ENCODE measurements at places on chromosomes 13 and 19.

DNA sequence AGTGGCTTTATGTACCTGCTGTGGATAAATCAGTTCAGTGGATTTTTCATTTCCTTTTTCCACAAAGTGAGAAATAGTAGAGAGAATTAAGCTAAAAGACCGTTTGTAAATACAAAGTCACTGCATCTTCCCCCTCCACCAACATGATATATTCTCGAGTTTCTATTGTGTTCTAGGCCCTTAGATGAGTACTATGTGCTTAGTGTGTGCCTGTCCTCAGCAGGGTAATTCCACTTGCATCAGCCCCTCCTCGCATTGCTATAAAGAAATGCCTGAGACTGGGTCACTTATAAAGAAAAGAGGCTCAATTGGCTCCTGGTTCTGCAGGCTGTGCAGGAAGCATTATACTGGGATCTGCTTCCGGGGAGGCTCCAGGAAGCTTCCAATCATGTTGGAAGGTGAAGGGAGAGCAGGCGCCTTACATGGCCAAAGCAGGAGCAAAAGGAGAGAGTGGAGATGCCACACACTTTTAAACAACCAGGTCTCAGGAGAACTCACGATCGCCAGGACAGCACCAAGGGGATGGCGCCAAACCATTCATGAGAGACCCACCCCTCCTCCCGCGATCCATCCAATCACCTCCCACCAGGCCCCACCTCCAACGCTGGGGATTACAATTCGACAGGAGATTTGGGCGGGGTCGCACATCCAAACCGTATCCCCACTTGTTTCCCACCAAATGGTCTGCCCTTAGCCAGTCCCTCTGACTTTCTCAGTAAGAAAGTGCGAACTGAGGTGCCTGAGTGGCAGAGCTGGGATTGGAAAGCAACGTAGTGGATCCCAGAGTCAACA lies 102.3 kb upstream of the ABCC4 start:
- no peak for DNase-seq

GRCh38 chr19:8577247-8577646 lies at the start of gene MYO1F:
Gene MYO1F, minus strand, starts transcription at chr19:8577442. Its CDS starts 133 bp downstream, at chr19:8577309.
- DNase-seq: no peak

DNA sequence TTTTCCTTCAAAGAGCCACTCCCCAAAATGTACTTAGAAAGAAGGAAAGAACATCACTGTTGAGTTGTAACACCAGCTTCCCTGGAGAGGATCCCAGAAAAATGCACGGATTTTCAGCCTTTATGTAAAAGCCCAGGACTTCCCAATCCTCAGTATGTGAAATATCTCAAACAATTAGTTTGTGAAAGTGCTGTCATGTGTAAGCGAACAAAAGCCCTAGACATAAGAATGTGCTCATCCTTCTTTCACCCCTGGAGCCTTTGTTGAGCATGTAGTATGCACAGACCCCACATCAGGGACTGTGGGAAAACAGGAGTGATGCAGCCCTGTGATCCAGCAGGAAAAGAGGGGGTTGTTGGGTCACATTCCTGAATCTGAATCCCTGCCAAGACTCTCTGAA lies 441.4 kb upstream of the ZNF507 start:
- DNase-seq: no peak

GRCh38 chr13:100357764-100358163 lies 230.8 kb downstream of the GGACT start:
- no peak for DNase-seq

DNA sequence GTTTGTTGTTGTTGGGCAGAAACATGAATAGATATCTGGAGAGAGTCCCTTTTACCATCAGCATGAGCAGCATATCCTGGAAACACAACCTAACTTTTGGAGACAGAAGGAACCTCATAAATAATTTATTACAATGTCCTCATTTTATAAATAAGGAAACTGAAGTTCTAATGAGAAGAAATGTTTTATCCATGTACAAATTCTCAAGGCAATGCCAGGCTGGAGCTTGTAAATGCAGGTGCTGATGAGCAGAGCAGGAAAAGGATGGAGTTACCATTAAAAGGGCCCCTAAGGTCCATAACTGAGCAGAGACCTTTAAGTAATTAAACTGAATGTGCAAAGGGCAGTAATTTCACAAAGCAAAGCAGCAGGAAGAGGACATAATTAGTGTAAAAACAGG lies 17.3 kb downstream of the LCP1 start:
- DNase-seq: no peak

DNA sequence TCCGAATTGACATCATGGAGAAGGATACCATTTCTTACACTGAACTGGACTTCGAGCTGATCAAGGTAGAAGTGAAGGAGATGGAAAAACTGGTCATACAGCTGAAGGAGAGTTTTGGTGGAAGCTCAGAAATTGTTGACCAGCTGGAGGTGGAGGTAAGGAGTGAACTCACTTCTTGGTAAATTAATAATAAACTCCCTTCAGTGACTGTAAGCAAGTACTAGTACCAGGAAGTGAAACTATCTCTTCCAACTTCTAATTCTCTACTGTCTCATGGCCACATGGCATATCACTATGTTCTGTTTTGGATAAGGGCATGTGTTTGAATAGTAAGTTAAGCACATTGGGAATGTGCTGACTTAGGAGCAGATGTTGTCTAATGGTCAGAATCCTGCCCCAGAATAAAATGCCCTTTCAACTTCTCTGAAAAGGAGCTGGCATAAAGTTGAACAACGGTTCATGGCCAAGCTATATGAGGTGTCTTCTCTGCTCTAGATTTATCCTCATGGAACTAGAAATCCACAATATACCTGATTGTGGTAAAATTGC lies 13.4 kb downstream of the OLFM4 start:
- DNase-seq: no peak

DNA sequence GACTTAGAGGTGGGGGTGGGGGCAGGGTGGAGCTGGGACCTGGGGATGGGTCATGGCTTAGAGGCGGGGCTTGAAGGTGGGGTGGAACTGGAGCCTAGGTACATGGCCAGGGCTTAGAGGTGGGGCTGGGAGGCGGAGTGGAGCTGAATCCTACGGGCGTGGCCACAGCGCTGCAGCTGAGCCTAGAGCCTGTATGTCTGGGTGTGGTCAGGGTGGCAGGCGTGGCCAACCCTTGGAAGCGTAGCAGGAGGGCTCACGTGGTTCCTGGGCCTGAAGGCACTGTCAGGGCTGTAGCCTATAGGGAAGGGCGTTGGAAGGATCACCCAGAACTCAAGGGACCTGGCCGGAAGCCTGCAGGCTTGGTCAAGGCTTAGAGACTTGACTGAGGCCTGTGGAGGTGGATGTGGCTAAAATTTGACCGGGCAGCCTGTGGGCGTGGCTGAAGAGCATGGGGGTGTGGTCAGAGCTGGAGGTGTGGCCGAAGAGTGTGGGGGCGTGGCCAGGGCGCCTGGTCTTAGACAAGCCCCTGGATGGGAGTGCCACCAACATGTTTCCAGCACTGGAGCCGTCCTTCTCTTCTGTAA lies 24.3 kb downstream of the COLGALT1 start:
- DNase-seq: no peak

GRCh38 chr19:2274931-2275535 lies 6.9 kb downstream of the PEAK3 start:
- no peak for DNase-seq

DNA sequence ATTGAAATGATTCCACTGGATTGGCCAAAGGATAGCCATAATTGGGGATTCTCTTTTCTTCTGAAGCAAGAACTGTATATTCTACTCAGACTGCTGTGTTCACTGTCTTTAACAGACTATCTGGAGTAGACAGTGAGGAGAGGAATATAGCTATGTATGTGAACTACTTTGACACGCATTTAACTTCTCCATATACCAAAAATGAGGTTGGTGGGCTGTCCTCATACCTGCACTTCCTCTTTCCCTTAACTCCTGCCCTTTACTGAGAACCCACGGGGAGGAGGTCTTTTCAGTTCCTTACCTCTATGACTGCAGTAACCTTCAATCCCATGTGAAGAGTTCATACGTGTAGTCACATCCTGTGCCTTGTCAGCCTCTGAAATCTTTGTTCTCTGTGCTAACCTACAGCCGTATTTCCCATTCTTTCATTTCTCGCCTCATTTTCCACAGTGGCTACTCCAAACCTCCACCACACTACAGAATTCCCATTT lies 305.8 kb downstream of the MTUS2 start:
- no peak for DNase-seq

- DNase-seq: no peak
Measured at GRCh38 chr13:46655377-46656180, 102.6 kb downstream of the LRCH1 start.

- DNase-seq: no peak
Measured at GRCh38 chr19:14091813-14092462, 1.4 kb upstream of the SAMD1 start.

GRCh38 chr13:22091971-22092300 lies 421.1 kb downstream of the FGF9 start:
- no peak for DNase-seq

DNA sequence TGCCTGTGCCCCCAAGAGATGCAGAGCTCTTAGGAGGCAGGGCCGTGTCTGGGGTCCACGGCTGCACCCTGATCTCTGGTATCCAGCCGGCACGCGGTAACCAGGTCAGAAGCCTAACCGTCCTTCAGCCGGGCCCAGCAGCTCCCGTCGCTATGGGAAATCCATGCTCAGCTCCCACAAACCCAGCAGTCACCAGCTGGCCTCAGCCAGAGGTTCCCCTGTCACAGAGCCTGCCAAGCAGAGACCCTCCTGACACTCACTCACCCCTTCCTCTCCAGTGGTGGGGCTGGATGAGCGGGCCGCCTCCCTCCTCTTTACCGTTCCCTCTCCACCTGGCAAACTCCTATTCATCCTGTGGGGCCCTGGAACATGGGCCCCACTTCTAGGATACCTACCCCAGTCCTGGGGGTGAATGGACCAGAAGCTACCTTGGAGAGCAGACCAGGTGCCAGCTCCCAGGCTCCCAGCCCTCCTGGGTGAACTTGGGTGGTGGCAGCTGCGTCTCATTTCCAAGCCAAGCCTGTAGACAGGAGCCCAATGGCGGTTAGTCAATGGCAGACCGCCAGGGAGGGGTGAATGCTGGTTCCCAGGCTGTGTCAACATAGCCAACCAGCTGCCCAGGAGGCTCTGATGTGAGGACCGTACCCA lies 21.4 kb upstream of the TCF3 start:
- no peak for DNase-seq

GRCh38 chr13:39144391-39144790 lies 106.1 kb downstream of the NHLRC3 start:
- no peak for DNase-seq

DNA sequence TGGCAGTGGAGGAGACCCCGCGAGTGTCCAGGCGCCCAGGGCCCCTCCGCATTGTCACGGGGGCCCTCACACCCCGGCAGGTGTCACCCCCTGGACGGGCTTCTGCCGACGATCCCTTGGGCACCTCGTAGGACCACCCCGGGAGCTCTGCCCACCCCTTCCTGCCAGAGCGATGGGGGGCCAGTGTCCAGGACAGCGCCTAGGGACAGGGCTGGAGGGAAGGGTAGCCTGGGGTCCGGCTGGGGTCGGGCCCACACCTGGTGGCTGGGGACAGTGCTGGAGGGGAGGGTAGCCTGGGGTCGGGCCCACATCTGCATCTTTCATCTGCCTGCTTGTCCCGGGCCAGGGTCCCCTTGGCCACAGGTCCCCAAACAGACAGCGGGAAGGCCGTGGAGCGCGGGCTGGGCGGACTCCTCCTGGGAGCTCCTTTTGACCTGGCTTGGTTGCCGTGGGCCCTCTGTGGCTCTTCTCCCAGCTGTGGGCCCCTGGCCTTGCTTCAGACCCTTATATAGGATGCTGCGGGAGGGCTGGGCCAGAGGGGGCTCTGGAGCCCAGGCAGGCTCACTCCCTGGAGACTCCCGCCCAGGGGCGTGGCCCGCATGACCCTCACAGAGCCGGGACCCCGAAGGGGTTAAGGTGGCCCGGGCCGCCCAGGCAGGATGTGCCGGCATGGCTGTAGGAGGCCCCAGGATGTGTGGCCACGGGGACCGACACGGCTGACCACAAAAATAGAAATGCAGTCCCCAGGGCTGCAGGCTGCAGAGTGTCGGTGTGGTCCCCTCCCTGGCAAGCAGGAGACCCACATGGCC lies 74.1 kb upstream of the MCF2L start:
- DNase-seq: no peak

DNA sequence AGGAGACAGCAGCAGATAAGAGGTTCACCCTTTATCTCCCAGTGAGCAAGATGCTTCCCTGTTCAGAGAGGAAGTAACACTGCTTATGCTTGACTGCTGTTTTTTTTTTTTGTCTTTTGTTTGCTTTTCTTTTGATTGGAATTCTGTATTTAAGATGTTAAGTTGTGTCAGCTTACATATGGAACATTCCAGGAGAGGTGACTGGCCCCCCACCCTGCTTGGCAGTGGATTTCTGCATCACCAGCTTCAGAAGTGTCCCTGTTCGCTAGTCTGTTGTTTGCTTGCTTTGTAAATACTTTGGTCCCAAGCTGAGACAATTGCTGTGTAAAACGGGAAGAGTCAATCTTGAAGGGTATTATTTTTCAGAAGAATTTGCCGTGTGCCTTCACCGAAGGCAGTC lies 43.0 kb downstream of the IFT88 start:
- DNase-seq: no peak

GRCh38 chr19:19274716-19275565 lies 1.8 kb upstream of the TM6SF2 start:
- no peak for DNase-seq

GRCh38 chr13:94416454-94417080 lies 62.9 kb downstream of the DCT start:
- DNase-seq: no peak

DNA sequence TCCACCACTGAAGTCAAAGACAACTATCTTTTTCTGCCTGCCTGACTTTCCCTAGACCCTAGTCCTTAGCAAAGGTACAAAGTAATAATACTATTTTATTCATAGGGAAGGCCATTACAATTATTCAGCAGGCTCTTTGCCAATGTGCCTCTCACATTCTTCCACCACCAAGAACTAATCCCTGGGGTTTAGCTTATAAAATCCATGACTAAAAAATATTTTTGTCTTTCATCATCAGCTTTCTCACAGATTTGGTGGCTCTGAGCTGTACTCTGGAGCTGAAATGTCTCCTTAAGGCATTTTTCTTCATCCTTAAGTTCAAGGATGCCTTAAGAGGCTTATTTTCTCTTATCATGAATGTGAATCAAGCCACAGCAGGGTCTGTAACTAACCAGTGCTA lies 96.1 kb downstream of the OXGR1 start:
- DNase-seq: no peak

- no peak for DNase-seq
Measured at GRCh38 chr13:44786756-44787155, 202.5 kb downstream of the NUFIP1 start.

GRCh38 chr13:31503626-31504025 lies 235.7 kb upstream of the RXFP2 start:
- DNase-seq: no peak
